SK-N-SH (cell line): ENCODE measurements at places on chromosomes 3 and 15.

DNA sequence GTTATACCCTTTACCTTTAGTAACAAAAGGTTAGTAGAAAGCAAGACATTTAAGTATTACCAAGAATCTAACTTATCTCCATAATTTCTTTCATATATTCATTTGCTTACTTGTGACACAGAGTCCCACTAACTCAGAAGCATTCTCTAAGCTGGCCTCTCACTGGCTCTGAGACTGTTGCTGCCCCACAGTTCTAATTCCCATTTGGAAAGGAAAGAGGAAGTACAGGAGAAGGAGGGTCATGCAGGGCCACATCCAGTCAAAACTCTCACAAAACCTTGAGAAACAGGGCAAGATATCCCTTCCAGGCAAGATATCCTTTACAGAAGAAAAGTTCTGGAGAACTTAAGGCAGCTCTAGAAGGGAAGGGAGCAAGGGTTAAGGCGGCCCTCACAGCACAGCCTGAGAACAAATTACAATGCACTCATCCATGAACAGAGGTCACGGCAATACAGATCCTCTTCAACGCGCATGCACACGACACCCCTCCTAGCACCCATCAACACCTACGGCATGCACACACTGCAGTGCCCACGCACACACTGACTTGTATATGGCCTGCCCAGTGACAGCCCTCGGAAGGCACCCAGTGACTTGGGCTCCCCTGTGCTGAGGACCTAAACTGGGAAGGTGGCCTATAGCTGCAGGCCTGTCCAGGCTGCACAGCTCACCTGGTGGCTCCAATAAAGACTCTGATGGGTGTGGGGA lies 13.0 kb upstream of the MYO5C start:
- no peak for DNase-seq
- no peak overlapping the region for H3K4me3 ChIP-seq
- H3K27ac ChIP-seq: no peak overlapping the region
- H3K27me3 ChIP-seq: no peaks in the 10 kb centered on the region
- peaks cover 12% of the 10 kb centered on the region for H3K36me3 ChIP-seq
- 0 out of 2 replicates have a peak, but pooled peaks cover 4% of the 10 kb centered on the region for H3K4me1 ChIP-seq

DNA sequence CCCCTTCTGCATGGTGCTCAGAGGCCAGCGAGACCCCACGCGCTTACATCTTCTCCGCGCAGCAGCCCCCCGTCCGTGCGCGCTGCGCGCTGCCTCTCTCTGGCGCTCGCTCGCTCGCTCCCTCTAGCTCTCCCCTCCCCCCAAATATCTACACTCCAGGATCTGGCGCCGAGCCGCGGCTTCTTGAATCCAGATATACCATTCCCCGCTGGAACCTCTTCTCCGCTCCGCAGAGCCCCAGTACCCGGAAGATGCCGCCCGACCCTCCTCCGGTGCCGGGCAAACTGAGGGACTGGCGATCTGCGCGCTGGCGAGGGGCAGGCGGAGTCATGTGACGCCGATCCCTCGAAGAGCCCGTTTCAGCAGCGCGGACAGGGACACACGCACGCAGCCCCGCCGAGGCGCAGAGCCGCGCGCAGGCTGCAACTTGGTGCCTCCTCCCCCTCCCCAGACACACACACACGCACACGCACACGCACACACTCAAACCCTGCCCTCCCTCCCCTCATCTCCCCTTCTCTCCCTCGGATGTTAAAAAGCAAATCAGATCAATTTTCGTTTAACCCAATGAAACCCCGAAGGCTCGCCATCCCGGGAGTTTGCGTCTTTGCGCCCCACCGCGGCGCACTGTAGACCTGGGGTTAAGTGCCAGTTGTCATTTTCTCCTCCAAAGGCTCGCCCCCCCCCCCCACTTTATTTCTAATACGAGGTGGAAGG lies at the start of gene RASGRF1:
Gene RASGRF1 (minus strand): TSS at position 294 of the 717 bp plus-strand sequence. CDS start 282 bp downstream, at position 12.
- no peaks in the 10 kb centered on the region for H3K36me3 ChIP-seq
- no peaks in the 10 kb centered on the region for H3K4me1 ChIP-seq
- H3K27me3 ChIP-seq: peaks cover 29% of the 10 kb centered on the region
- peak; percentile 65 for DNase-seq

DNA sequence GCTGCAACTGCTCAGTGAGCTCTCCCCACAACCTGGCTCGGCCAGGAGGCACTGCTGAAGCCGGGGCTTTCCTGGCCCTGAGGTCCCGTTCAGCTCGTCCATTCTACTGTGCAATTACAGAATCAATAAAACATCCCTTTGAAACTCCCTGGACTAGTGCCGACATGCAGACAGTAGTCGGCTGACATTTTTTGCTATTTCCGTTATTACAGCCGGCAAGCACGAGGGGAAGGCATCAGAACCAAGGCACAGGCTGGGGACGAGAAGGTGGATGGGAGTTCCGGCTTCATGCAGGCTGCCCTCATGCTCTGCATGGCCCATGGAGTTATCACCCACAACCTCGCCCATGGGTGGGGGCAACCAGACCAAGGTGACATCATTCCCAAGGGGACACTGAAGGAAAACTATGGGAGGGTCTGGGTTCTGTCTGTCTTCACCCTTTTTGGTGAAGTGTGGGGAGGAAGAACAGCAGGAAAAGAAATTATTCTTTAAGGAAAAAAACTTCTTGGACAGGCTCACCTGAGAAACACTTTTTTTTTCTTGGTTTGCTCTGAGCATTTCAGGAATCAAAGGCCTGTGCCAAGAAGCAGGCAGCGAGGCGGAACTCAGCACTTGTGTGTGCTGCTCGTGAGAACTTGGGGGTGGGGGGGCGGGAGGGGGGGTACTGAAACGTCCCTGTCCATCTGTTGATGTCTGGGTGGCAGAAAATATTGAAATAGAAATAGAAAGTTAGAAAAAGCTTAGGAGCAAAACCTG lies 154.5 kb downstream of the FOXP1 start:
- no peak for DNase-seq
- no peaks in the 10 kb centered on the region for H3K27me3 ChIP-seq
- no peaks in the 10 kb centered on the region for H3K36me3 ChIP-seq
- peaks cover 2% of the 10 kb centered on the region; the same call in 1 of the 2 replicates for H3K4me1 ChIP-seq
- no peak overlapping the region for H3K4me3 ChIP-seq
- no peak overlapping the region for H3K27ac ChIP-seq

- no peaks in the 10 kb centered on the region for H3K36me3 ChIP-seq
- peaks cover 21% of the 10 kb centered on the region; the same call in 1 of the 2 replicates for H3K4me1 ChIP-seq
- peak overlapping the region; percentile 70 for H3K27ac ChIP-seq
- H3K27me3 ChIP-seq: no peaks in the 10 kb centered on the region
- DNase-seq: no peak
Observed at GRCh38 chr3:45084820-45085816, 59.0 kb downstream of the CLEC3B start.

GRCh38 chr15:90053685-90054466 lies 48.4 kb downstream of the IDH2 start:
- H3K36me3 ChIP-seq: no peaks in the 10 kb centered on the region
- H3K27me3 ChIP-seq: no peaks in the 10 kb centered on the region
- DNase-seq: no peak
- no peak overlapping the region for H3K27ac ChIP-seq
- no peak overlapping the region for H3K4me3 ChIP-seq

- H3K36me3 ChIP-seq: no peaks in the 10 kb centered on the region
- no peak overlapping the region for H3K27ac ChIP-seq
- DNase-seq: no peak
Observed at GRCh38 chr3:24756101-24756888, 261.6 kb upstream of the THRB start.

DNA sequence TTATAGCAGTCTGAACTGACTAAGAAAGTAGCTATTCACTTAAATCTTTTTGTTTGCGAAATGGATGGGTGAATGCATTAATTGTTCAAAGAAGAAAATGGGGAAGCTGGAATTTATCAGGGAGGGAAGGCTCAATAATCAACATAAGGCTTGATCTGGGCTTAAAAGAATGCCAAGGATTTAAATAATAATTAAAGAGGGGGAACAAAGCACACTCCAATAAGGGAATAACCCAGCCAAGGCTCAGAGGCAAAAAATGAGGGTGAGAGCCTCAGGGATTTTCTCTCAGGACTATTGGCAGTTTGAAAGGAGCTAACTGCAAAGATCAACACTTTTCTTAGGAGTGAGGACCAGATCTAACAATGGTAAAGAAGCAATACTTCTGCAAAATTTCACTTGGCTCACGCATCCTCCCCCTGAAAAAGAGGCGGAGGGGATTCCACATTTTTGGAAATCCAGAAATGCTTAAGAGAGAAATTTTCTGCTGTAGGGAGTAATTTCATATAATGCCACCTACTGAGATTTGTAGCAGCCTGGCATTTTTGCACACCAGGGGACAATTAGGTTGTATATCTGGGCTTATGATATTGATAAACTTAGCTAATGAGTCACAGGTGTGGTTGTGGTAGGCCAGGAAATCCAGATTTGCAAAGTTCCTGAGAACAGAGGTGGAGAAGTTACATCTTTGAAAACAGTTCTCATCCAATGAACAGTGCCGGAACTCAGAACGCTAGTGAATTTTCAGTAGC lies 405.1 kb downstream of the TUSC7 start:
- H3K4me3 ChIP-seq: no peak overlapping the region
- peaks cover 3% of the 10 kb centered on the region for H3K4me1 ChIP-seq
- DNase-seq: no peak

DNA sequence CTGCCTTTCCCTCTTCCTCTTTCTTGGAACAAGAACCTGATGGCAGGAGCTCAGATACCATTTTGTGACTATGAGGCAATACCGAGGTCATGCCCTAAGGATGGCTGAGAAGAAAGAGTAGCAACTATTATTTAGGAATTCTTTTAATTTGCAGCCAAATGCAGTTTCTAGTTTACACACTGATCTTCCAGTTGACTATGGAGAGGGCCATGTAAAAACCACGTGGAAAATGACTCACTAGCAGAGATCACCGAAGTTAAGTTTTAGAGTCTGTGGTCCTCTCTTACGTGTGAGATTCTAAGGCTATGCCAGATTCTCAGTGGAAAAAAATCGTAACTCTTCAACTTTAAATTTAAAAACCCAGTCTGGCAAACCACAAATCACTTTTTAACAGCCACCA lies 7.8 kb downstream of the BNC1 start:
- DNase-seq: no peak
- H3K4me3 ChIP-seq: no peak overlapping the region
- H3K27me3 ChIP-seq: peaks cover 22% of the 10 kb centered on the region

DNA sequence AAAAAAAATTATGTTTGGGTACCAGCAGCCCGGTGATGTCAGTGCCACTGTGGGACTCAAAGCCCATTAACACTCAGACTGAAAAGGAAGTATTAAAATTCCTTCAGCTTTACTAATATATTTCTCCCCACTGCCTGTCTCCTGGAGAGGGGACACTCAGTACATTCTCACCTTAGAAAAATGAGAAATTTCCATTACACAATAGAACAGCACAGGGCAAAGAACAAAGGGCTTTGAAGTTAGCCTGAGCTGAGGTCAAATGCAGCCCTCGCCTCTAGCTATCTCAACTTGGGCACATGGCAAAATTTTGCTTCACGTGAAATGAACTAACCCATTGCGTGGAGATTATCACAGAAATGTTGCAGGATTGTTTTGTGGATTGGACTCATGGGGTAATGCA lies 80.8 kb downstream of the RARB start:
- H3K27ac ChIP-seq: peak overlapping the region; percentile 84
- no peak overlapping the region for H3K4me3 ChIP-seq
- DNase-seq: no peak
- H3K27me3 ChIP-seq: no peaks in the 10 kb centered on the region
- no peaks in the 10 kb centered on the region for H3K36me3 ChIP-seq
- peaks cover 34% of the 10 kb centered on the region; the same call in 1 of the 2 replicates for H3K4me1 ChIP-seq

- peak overlapping the region; percentile 79 for H3K4me3 ChIP-seq
- peaks cover 27% of the 10 kb centered on the region for H3K36me3 ChIP-seq
- peak overlapping the region; percentile 88 for H3K27ac ChIP-seq
- DNase-seq: no peak
- H3K27me3 ChIP-seq: no peaks in the 10 kb centered on the region
Observed at GRCh38 chr3:160401291-160402095, 2.0 kb downstream of the SMC4 start.

GRCh38 chr3:187689984-187690383 lies 12.4 kb downstream of the RTP2 start:
- no peak for DNase-seq
- no peak overlapping the region for H3K4me3 ChIP-seq
- no peaks in the 10 kb centered on the region for H3K36me3 ChIP-seq
- H3K4me1 ChIP-seq: no peaks in the 10 kb centered on the region

GRCh38 chr3:177826253-177826652 lies 629.0 kb upstream of the TBL1XR1 start:
- H3K27ac ChIP-seq: no peak overlapping the region
- no peaks in the 10 kb centered on the region for H3K27me3 ChIP-seq
- no peak for DNase-seq
- H3K4me3 ChIP-seq: no peak overlapping the region
- peaks cover 24% of the 10 kb centered on the region for H3K4me1 ChIP-seq
- H3K36me3 ChIP-seq: no peaks in the 10 kb centered on the region

DNA sequence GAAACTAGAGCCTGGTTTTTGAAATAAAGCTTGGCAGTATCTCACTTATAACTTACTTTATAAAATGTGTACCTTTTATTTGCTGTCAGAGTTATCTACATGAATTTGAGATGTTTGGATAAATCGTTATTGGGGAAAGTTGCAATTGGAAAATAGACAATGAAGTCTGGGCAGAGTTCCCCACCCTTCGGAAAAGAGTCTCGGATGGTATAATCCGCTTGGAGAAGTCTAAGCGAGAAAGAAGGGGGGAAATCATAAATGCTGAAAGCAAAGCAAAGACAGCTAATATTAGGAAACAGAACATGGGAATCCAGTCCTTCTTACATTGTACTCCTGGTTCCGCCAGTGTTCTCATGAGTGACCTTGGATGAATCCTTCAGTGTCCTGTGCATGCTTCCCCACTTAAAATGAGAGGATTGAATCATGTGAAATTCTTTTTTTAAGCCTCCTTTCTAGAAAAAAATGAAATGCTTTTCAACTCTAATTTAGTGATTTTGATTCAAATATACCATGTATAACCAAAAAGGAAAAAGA lies 162.4 kb downstream of the ATG7 start:
- peaks cover 3% of the 10 kb centered on the region for H3K36me3 ChIP-seq
- DNase-seq: no peak
- no peak overlapping the region for H3K4me3 ChIP-seq
- peaks cover 13% of the 10 kb centered on the region for H3K4me1 ChIP-seq
- no peaks in the 10 kb centered on the region for H3K27me3 ChIP-seq

DNA sequence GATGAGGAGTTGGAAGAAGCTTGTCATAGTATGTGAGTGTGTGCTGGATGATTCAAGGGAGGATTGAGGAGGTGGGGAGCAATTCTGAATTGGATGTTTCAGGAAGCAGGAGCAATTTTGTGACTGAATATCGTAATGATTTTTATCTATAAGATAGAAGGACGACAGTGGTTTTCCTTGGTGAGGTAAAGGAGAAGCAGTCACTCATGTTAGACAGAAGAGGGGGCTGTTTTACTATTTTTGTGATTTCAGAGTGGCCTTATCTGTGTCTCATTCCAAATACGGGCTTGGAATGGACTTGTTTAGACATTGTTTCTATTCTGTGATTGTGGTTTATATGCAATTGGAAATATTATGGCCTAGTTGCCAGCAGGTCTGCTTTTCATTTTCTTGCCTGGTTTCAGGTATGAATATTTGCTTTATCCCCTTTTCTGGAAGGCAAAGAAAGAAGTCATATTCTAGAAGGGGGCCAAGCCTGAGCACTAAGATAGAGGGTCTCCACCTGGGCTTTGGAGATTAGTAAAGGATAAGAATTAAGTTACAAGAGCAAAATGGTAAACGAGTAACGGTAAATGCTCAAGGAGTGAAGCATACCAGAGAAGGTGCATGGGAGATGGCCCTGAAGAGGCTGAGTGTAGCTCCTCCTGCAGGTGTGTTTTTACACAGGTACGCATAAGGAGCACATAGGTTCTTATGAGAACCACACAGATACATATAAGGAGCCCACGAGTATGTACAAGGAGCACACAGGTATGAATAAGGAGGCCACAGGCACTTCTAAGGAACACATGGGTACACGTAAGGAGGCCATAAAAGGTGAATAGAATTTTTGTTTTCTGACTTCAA lies 124.6 kb upstream of the KCNAB1 start:
- no peaks in the 10 kb centered on the region for H3K4me1 ChIP-seq
- DNase-seq: peak; percentile 54
- H3K27ac ChIP-seq: no peak overlapping the region
